Stimulated activated CD4-positive, alpha-beta T cell treated with anti-CD3 and anti-CD28 coated beads, TNF-alpha, amount 100 ng/mL, for 1 hour (primary cell): ENCODE measurements at places on chromosomes 3 and 15.

GRCh38 chr3:190003681-190004123 is 117.0 kb downstream of the P3H2 start:
- no peak for DNase-seq

DNA sequence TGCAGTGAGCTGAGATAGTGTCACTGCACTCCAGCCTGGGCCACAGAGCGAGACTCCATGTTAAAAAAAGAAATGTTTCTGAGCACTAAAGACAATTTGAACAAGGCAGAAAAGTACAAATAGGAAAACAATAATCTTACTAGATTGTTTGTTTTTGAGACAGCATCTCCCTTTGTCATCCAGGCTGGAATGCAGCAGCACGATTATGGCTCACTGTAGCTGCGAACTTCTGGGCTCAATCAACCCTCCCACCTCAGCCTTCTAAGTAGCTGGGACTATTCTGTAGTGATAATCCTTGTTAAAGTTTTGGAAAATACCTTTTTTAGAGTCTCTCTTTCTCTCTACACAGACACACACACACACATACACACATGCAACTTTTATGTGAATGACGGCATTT is 107.1 kb downstream of the LPP start:
- no peak for DNase-seq

DNA sequence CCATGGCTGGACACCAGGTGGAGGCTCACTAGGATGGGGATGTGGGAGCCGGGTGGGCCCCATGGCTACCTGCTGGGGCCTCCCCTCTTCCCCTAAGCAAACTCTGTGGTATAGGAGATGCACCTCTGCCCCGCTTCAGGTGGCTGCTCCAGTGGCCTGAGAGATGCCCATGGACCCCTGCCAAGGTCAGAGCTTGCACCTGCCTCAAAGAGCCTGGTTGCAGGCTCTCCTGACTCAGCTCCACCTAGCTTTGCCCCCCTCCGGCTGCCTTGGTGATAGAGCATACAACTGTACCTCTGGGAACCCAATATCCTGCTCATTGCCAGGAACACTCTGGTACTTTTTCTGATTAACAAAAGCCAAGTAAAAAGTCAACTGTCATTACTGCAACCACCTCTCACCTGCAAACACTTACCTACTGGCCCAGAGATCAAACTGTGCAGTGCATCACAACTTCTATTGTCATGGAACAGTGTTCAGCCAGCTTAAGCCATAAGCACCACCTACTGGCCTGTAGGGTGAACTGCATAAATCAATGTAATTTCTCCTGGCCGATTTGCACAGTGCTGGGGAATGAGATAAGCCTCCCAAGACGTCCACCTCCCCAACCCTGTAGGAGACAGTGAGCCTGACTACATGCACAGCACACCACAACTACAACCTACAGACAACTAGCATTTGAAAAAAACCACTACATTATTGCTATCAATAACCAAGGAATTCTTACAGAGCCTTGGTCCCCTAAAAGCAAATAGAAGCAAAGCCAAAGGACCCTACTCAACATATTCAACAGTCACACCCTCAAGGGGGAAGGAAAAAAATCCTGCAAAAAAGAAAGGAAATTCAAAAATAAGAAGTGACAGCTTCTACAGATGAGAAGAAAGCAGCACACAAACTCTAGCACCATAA is 352.4 kb upstream of the ARHGEF26 start:
- no peak for DNase-seq

- DNase-seq = no peak
Measured at GRCh38 chr3:187788984-187789857, 44.0 kb upstream of the BCL6 start.

DNA sequence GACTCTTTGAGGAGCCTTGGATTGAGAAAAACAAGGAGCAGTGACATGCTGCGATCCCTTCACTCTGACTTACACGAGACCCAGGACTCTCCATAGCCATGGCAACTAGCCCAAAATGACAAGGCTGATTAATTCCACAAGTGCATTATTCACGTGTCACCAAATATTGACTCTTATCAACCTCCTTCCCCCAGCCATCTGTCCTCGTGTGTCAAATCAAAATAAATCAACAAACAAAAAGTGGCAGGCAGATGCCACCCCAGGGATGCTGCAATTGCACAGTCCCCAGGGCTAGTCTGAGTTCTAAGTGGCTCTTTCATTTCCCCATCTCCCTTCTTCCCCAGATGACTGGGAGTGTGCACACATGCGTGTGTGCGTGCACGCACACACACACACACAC is 104.9 kb downstream of the AQP9 start:
- no peak for DNase-seq

DNA sequence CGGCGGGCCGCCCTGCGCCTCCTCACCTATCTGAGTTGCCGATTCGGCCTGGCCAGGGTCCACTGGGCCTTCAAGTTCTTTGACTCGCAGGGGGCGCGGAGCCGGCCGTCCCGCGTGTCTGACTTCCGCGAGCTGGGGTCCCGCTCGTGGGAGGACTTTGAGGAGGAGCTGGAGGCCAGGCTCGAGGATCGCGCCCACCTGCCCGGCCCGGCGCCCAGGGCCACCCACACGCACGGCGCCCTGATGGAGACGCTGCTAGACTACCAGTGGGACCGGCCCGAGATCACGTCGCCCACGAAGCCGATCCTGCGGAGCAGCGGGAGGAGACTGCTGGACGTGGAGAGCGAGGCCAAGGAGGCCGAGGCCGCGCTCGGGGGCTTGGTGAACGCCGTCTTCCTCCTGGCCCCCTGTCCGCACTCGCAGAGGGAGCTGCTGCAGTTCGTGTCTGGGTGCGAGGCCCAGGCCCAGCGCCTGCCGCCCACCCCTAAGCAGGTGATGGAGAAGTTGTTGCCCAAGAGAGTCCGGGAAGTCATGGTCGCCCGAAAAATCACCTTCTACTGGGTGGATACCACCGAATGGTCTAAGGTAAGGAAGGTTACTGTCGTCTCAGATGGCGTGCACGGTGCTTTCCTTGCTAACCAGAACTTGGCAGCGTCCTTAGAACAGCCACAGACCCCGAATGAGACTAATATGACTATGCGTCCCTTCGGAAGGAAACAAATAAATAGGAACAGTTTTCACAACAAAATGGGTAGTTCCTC is 567 bp downstream of the TICRR start:
- DNase-seq = no peak

GRCh38 chr3:109178708-109179107 is 42.2 kb downstream of the C3orf85 start:
- DNase-seq = no peak

GRCh38 chr3:184549796-184550577 is 11.6 kb upstream of the EPHB3 start:
- DNase-seq = no peak

DNA sequence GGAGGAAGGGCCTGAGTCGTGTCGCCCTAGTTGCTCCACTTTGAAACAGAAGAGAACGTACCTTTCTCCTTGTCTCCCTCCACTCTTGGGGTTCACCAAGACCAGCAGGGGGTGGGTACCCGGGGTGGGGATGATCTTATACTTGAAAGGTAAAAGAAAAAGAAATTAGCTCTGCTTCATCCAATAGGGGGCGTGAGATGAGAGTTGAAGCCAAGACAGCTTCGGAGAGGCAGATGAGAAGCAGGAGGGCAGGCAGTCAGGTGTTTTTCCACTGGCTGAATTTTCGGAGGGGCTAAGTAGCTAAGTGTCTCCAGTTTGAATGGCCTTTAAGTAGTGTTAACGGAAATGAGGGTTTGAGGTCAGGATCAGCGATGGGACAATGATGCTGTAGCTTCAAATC is 100.4 kb downstream of the DGKG start:
- no peak for DNase-seq

DNA sequence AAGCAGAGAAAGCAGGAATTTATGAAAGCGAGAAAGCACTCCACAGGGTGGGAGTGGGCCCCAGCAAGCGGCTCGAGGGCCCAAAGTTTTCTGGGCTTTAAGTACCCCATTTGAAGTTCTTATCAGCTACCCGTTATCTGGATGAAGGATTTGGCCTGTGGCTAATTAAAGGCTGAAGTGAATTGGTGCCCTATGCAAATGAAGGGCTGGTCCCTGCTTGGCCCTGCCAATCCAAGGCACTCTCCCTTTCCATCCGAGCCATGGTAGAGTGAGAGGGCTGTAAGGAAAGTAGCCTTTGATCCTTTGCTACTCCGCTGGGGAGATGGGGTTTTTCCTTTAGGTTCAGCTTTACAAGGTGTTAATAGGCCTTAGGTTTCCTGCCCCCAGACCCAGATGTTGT is 469.3 kb upstream of the CFAP20DC start:
- no peak for DNase-seq

GRCh38 chr3:14221902-14222301 is 43.3 kb downstream of the LSM3 start:
- no peak for DNase-seq

DNA sequence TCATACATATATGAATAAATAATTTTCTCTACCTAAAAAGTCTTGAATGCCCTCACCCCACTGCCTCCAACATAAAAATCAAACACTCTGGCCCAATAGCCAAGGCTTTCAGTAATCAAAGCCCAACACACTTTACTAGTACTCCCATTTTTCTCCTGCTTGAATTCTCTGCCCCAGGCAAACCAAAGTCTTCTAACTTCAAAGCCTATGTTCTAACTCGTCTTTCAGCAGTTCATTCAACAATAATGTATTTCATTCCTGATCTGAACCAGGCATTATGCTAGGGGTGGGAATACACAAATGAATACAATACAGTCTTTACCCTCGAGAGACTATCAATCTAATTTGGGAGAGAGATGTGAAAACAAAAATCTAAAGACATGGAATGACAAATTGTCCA is 11.4 kb upstream of the ZNF592 start:
- no peak for DNase-seq

- DNase-seq = no peak
Measured at GRCh38 chr3:139281522-139282196, 62.2 kb upstream of the MRPS22 start.

GRCh38 chr15:32909431-32909830 is 191.6 kb downstream of the GREM1 start:
- no peak for DNase-seq

- DNase-seq = no peak
Measured at GRCh38 chr15:40722354-40722753, 27.4 kb downstream of the RAD51 start.

DNA sequence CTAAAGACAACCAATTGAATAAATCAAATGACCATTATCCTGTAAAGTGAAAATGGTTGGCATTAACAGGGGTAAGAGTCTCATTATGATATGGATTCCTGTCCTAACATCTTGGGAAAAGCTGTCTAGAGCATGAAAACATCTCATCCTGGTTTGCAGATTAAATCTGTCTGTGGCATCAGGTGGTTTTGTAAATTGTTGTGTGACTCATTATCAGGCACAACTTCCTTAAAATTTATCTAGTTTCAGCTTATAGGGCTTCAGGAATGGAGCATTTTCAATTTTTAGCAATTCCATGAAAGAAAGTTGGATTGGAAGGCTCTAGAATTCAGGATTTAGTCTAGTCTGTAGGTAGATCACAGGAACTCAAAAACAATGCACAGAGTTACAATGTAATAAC is 31.1 kb upstream of the SLC27A2 start:
- DNase-seq = no peak

- no peak for DNase-seq
Measured at GRCh38 chr15:28044121-28044672, 54.9 kb downstream of the OCA2 start.

- no peak for DNase-seq
Measured at GRCh38 chr3:171186817-171187500, 160.4 kb upstream of the SLC2A2 start.

DNA sequence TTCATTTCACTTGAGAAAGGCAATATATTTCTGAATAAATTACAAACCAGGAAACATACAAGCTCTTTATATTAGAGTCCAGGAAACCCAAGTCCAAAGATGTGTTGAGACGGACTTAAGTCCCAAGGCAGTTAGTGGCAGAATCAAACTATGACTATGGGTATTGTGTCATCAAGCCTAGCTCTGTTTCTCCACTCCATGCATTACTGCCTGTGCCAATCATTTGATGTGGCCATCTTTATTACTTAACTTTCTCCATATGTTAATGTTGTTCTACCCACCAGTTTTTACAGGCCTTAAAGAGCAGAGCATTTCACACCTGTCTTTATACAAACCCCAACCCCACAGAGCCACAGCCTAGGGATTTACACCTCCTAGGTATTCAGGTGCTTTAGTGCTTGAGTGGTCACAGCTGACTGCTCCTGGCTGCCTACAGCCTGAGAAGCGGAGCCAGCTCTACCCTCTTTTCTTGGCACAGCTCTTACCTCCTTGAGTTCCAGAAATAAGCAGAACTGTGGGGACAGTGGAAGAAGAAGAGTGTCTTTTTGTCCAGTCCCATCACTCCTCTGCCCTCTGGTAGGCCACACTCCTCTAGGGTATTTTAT is 92.1 kb downstream of the DTWD1 start:
- no peak for DNase-seq

GRCh38 chr3:15439476-15439875 is 12.1 kb downstream of the EAF1 start:
- DNase-seq = no peak

DNA sequence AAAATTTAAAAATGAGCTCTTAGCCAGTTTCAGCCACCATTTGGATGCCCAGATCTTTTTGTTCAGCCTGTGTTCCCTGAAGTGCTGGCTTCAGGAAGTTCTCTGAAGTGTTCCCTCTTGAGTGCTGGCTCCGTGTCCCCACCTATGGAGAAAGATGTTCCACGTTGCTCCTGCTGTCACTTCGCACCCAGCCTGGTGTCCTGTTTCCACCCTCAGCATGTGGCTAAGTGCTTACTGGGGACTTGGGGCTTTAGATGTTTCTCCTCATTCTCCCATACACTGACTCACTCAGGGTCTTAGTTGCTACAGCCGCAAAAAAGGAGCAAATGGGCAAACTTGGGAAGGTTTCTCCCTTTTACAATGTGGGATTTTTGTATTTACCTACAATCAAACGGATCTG is 16.6 kb downstream of the CHCHD6 start:
- no peak for DNase-seq

- DNase-seq = no peak
Measured at GRCh38 chr15:89021224-89021623, 67.0 kb upstream of the ABHD2 start.

GRCh38 chr3:131503320-131503635 is 507 bp upstream of the MRPL3 start:
- no peak for DNase-seq

GRCh38 chr15:26628879-26629529 is 143.9 kb downstream of the GABRB3 start:
- DNase-seq = no peak
